ENCODE measurements at places on chromosomes 7 and 10.
A peak's percentile ranks its signal among the peaks of the same experiment; 100 is the strongest.

DNA sequence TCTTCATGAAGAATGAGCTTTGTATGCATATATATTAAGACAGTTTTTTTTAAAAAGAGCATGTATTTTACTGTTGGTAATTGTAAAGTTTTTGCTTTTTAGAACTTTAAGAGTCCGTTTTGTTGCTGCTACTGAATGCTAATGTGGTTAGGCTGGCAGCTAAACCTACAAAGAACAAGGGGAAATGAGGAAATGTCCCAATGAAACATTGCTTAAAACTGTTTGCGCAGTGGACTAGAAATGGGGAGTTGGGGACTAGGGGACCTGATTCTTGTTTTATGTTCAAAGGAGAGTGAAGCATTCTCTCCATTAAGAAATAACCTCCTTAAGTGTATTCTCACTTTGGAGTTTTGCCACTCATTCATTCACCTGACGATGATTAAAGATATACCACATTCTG, 5.7 kb downstream of the NRF1 start:
- DNase-seq = no peak

- no peak for DNase-seq
These were observed 20.5 kb downstream of the TMEM270 start for GRCh38 chr7:73881352-73882046.

GRCh38 chr7:149625340-149625946, 127.8 kb upstream of the ZNF746 start:
- DNase-seq = peak; percentile 30

- no peak for DNase-seq
These were observed 231.5 kb upstream of the KLF14 start for GRCh38 chr7:130965515-130965914.

- DNase-seq = no peak
These were observed 47.3 kb upstream of the SUN1 start for GRCh38 chr7:784971-785370.

- no peak for DNase-seq
These were observed 25.8 kb upstream of the LEP start for GRCh38 chr7:128215281-128215680.

- no peak for DNase-seq
These were observed 70.8 kb upstream of the EEPD1 start for GRCh38 chr7:36082216-36082615.

GRCh38 chr7:74256491-74257408, 2.6 kb upstream of the RFC2 start:
- DNase-seq = no peak

DNA sequence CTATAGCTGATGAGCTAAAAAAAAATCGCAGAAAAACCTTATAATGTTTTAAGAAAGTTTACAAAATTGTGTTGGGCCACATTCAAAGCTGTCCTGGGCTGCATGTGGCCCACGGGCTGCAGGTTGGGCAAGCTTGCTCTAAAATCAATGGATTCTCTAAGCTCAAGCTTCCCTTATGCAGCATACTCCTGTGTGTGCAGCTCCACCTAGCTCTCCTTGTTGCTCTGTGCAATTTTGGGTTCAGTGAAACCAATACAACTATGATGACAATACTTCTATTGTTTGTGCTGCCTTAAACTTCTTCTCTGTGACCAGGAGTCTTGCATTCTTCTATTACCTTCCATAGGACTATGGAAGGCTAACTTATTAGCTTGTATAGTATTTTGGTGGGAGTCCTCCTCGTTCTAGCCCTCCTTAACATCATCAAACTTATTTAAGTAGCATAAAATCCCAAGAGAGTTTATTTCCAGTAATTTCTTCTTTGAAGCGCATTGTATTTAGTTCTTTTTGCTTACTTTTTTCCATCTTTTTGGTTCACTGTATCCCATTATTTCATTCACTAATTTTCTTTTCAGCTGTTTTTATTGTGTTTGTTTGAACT, 170.9 kb upstream of the SMIM30 start:
- no peak for DNase-seq

GRCh38 chr7:87767827-87768226, 108.3 kb downstream of the SLC25A40 start:
- DNase-seq = no peak

DNA sequence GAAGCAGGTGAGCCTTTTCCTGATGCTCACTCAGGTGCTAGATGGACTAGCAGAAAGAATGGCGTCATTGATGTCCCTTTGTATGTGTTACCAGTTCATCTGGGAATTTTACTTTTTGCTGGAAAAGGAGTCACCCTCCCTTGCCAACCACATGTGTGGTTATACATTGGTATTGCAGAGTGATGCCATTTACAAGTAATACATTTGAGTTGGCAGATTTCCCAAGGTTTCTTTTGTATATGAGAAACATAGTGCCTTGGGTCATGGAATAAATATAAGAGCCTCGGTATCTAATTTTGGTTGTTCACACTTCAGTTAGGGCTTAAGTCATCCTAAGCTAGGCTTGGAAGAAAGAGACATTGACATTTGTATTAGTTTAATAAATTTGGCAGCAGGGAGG, 10.4 kb upstream of the ATXN7L1 start:
- no peak for DNase-seq

DNA sequence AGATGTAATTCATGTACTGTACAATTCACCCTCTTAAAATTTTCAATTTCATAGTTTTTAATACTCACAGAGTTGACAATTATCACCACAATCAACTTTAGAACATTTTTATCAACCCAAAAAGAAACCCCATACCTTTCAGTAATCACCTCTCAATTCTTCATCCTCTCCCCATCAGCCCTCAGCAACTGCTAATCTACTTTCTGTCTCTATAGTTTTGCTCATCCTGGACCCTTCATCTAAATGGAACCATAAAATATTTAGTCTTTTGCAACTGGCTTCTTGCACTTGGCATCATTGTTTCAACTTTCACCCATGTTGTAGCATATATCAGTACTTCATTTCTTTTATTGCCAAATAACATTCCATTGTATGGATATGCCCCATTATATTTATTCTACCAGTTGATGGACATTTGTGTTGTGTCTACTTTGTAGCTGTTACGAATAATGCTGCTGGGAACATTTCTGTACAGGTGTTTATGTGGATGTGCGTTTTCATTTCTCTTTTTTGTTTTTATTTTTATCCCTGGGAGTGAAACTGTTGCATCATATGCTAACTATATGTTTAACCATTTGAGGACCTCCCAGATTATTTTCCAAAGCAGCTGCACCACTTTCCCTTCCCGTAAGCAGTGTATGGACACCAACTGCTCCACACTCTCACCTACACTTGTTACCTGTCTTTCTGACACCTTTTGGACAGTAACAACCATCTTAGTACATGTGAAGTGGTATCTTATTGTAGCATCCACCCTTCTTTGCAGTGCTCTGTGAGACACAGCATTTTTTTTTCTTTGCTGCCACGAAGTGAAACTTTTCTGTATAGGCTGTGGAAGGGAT, 65.4 kb upstream of the APBB1IP start:
- no peak for DNase-seq

DNA sequence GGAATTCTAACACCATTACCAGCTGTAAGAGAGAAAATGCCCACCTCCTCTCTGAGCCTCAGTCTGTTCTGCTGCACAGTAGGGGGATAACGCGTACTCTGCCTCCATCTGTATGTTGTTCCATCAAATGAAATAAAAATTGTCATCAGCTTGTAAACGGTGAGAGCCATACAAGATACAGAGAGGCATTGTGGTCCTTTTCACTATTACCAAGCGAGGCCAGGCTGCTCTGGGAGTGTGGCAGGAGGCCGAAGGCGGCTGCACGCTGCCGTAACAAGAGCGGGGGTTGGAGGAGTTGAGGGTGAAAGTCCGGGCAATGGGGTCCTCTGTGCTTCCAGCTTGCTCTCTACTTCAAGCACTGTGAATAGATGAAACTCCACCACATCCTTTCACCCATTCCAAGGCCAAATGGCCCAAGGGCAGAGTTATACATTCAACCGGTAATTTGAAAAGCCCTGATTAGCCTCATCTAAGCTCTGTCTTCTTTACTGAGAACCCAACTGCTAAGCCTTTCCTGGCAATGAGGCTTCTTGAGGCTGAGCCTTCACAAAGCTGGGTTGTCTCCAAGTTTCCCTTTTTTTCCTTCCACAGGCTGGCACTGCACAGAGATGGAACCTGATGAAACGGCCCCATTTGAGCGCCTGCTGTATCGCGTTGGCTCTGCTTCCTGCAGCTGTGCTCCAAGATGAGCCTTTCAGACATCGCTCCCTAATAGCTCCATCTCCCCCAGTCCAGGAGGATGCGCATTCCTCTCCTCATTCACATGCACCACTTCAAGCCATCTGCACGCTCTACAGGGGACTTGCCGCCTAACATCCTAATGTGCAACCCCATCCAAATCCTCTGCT, 47.2 kb downstream of the PYROXD2 start:
- DNase-seq = no peak

DNA sequence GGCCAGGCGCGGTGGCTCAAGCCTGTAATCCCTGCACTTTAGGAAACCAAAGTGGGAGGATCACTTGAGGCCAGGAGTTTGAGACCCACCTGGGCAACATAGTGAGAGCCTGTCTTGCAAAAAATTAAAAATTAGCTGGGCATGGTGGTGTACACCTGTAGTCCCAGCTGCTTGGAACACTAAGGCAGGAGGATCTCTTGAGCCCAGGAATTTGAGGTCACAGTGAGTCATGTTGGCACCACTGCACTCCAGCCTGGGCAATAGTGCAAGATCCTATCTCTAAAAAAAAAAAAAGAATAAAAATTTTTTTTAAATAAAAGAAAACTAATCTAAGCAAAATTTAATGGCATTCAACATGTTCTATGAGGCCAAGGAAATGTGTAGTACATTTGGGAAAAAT, 44.9 kb upstream of the UBN2 start:
- DNase-seq = no peak

DNA sequence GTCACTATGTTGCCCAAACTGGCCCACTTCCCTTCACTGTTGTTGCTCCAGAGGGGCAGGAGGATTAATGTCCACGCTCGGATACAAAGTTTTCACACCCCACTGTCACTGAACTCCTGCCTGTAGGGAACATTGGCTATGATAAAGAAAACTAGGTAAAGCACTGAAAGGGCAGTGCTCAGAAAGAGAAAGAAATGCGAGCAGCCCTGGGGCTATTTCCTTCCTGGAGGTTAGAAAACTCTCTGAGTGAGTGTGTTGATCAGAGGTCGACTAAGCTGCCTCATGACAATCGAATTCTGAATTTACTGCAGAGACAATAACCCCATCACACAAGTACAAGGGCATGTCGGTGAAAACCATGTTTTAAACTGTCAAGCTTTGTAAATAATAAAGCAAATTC, 227.2 kb upstream of the PITRM1 start:
- DNase-seq = no peak

- DNase-seq = no peak
These were observed 19.8 kb upstream of the PRRT4 start for GRCh38 chr7:128381161-128381821.

DNA sequence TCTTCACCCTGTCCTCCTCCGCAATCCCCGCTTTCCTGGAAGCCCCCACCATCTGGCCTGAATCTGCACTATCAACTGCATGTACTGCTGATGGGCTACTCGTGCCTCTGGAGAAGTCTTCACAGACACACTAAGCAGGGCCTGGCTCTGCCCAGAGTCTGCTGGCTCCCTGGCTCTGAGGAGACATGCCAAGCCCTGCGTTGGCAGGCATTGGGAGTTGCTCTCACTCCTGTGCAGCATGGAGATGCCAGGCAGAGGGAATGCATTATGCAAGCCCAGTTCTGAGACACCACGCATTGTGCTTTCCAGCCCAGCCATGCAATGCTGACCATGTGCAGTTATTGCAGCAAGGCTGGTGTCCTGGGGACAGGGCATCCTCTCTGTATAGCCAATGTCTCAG, 314.6 kb downstream of the CXCL12 start:
- no peak for DNase-seq

DNA sequence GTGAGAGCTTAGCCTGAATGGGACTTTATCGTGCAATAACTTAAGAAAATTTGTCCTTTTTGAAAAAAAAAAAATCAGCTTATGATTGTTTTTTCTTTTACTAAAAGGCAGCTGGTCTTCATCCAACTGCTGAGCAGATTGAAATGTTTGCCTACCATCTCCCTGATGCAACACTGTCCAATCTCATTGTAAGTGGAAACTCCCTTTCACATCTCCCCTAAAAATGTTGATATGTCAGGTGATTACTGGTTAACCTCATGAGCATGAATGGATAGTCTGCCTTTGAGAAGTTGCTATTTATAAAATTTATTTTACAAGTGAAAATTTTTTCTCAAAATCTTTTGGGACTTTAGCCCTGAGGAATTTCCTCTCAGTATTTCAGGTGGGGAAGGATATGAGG, 17.8 kb upstream of the HKDC1 start:
- DNase-seq = no peak

DNA sequence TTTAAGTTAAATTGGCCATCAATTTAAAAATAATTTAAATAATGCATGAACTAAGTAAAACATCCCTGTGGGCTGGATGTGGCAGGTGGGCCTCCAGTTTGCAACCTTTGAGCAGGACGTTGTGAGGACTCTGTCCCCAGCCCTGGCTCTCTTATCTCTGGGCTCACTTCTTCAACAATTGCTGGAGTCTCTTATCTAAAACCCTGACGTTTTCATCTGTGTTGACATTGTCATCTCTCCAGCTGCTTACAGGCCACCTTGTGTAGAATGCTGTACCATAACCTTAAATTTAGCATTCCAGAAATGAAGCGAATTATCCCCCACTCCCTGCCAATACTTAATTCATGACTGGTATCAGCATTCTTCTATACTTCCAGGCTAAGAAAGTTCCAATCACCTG, 3.2 kb upstream of the KIF5B start:
- no peak for DNase-seq

GRCh38 chr7:151411551-151411950, 1.7 kb upstream of the WDR86 start:
- no peak for DNase-seq

GRCh38 chr10:86959737-86960002, 1.3 kb downstream of the SNCG start:
- DNase-seq = no peak

DNA sequence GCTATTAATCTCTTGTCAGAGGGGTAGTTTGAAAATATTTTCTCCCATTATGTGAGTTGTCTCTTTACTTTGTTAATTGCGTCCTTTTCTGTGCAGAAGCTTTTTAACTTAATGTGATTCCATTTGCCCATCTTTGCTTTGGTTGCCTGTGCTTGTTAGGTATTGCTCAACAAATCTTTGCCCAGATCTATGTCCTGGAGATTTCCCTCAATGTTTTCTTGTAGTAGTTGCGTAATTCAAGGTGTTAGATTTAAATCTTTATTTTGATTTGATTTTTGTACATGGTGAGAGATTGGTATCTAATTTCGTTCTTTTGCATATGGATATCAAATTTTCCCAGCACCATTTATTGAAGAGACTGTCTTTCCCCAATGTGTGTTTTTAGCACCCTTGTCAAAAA, 567.2 kb downstream of the DNAJB9 start:
- no peak for DNase-seq
